Right renal cortex interstitium (tissue), 3 donors: ENCODE measurements at places on chromosomes 5 and 9. TPM values are rescaled to one million over a fixed set of nuclear protein-coding genes. Genes with fewer than 3 reads are reported as not detected.

The TCOF1 gene
- 34.0 TPM for polyA plus RNA-seq

The SPAAR gene
- polyA plus RNA-seq, result 1.4 TPM

The DOCK8 gene
- polyA plus RNA-seq, result 10.8 TPM

The ENTREP1 gene
- polyA plus RNA-seq, result 2.0 TPM

The SLC25A2 gene
- polyA plus RNA-seq, result not detected

The CATSPER3 gene
- 0.98 TPM for polyA plus RNA-seq

The SPINK6 gene
- not detected for polyA plus RNA-seq

The RUFY1 gene
- 90.4 TPM for polyA plus RNA-seq

The SLCO6A1 gene
- polyA plus RNA-seq, result not detected

The DPM2 gene
- polyA plus RNA-seq, result 37.4 TPM

The SLIT3 gene
- polyA plus RNA-seq, result 50.1 TPM

The CMYA5 gene
- polyA plus RNA-seq, result 14.0 TPM

The PTGS1 gene
- polyA plus RNA-seq, result 4.4 TPM

The EMB gene
- polyA plus RNA-seq, result 2.8 TPM

The RNF130 gene
- 72.3 TPM for polyA plus RNA-seq

The PCDHB8 gene
- 1.5 TPM for polyA plus RNA-seq

The SLC34A1 gene
- polyA plus RNA-seq, result 118 TPM

The ERAP2 gene
- 2.1 TPM for polyA plus RNA-seq

The HRCT1 gene
- polyA plus RNA-seq, result 0.55 TPM

The CARD9 gene
- polyA plus RNA-seq, result 1.7 TPM

The DAPK1 gene
- 68.4 TPM for polyA plus RNA-seq

The KCNMB1 gene
- polyA plus RNA-seq, result 1.5 TPM

The INSYN2B gene
- 3.0 TPM for polyA plus RNA-seq

The CRB2 gene
- 21.8 TPM for polyA plus RNA-seq

The POU5F2 gene
- 0.01 TPM for polyA plus RNA-seq

The RNF208 gene
- polyA plus RNA-seq, result 7.2 TPM

The FAM221B gene
- 0.11 TPM for polyA plus RNA-seq

The ACSL6 gene
- 2.2 TPM for polyA plus RNA-seq

The PCSK5 gene
- polyA plus RNA-seq, result 12.9 TPM

The PDE6A gene
- polyA plus RNA-seq, result 0.10 TPM

The C5orf15 gene
- polyA plus RNA-seq, result 149 TPM

The BTNL9 gene
- polyA plus RNA-seq, result 6.9 TPM

The PCDHB9 gene
- 4.3 TPM for polyA plus RNA-seq

The MORN5 gene
- polyA plus RNA-seq, result 2.4 TPM

The ZFP37 gene
- polyA plus RNA-seq, result 12.9 TPM

The ORM2 gene
- polyA plus RNA-seq, result not detected

The LAMC3 gene
- 29.3 TPM for polyA plus RNA-seq

The NDOR1 gene
- polyA plus RNA-seq, result 8.2 TPM

The PCDHA4 gene
- 0.86 TPM for polyA plus RNA-seq

The MEIKIN gene
- 0.18 TPM for polyA plus RNA-seq

The MCTP1 gene
- 4.2 TPM for polyA plus RNA-seq
